ENCODE measurements at places on chromosomes 11 and 22.

DNA sequence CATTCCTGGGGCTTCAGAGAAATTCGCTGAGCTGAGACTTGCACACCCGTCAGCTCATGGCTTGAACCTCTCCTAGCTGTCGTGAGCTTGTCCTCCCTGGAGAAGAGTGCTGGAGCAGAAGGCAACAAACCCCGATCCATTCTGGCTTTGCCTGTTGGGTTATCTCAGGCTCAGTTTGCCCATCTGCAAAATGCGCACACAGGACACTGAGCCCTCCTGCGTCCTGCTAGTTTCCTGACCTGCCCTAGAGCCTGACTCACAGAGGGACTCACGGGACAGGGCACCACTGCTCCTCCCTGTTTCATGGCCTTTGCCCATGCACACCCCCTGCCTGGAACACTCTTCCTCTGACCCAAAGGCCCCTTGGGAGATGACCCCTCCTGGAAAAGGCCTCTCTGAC is 365.0 kb downstream of the MN1 start:
- DNase-seq, result no peak

DNA sequence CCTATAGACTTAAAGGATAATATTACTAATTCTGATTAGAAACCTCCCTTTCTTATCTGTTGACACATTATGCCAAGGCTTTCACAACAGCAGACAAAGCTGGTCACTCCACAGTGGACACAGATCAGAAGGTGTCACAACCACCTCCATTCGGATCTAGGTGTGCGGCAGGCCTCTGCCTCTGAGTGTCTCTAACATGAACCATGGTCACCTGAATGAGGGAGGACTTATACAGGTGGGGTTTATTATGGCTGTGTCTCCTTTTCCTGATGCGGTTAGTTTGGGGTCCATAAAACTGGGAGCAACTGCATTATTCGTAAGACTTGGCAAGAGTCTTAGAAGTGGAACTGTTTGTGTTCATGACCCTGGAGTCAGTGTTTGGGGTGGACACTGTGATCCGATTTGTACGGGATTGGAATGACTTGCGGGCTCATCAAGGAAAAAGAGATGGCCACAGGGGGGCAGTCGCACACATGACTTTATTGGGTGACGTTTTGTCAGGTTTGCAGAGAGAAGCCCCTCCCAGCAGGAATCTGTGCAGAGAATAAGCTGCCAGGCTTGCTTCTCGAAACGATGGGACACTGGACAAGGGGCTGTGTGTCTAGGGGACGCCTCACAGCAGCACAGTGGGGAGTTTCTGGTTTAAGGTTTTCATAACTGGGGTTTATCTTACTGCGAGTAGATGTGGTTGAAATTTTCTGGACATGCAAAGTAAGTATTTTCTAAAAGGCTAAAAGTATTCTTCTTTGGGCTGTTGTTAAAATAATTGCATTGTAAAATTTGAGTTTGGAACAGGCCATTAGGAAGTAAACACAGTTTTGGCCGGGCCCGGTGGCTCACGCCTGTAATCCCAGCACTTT is 90.6 kb downstream of the GAB4 start:
- no peak for DNase-seq

DNA sequence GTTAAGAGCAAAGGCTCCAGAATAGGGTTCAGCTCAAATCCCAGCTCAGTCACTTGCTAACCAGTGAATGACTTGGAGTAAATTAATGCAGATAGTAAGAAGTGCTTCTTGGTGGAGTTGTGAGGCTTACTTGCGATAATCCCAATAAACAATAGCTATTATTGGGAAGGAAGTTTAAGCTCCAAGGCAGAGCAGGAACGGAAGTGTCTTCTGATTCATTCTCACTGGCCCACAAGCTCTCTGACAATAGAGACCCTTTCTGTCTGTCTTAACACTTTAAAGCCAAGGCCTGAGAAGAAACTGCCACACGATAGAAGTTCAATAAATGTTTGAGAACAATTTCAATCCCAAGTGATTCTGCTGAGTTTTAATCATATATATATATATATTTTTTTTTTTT is 155.4 kb downstream of the DBX1 start:
- DNase-seq, result no peak

- DNase-seq, result no peak
Measured at GRCh38 chr22:50030297-50031188, 18.0 kb upstream of the IL17REL start.

- no peak for DNase-seq
Measured at GRCh38 chr11:64851831-64852351, 7.4 kb upstream of the CDC42BPG start.

DNA sequence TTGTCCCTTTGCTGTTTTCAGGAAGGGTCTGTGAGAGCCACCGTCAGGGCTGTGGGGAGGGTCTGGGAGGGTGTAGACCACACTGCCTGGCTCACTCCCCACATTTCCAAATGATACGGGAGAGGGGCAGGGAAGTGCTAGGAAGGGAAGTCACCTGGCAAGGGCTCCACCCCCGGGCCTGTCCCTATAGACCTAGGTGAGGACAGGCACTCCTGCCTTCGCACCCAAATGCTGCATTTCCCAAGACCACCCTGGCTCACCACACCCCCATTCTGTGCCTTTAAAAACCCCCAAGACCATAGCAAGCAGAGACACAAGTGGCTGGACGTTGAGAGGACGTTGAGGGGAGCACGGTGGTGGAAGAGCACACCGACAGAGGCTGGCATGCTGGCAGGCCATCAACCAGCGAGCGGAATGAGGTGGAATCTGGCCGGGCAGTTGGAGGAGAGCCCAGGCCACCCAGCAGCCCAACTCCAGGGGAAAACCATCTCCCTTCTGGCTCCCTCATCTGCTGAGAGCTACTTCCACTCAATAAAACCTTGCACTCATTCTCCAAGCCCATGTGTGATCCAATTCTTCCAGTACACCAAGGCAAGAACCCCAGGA is 45.7 kb downstream of the GNB1L start:
- no peak for DNase-seq

DNA sequence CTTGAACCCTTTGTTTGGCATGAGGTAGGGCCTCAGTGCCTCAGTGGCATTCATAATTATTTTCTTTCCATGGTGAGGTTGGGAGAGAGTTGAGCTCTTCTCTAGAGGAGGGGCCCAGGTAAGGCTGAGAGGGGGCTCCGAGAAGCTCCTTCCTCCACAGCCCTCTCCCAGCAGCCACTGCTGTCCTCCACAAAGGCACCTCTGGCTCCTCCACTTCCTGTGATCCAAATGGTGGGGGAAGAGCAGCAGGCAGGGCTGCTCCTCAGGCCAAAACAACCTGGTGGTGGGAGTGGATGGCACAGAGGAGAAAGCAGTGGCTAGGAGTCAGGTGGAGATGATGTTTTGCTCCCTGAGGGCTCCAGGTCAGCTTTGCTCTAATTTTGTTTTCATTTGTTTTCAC is 13.3 kb downstream of the ROBO4 start:
- DNase-seq, result no peak

GRCh38 chr11:118901494-118902335 is 18.0 kb downstream of the CXCR5 start:
- DNase-seq, result no peak

DNA sequence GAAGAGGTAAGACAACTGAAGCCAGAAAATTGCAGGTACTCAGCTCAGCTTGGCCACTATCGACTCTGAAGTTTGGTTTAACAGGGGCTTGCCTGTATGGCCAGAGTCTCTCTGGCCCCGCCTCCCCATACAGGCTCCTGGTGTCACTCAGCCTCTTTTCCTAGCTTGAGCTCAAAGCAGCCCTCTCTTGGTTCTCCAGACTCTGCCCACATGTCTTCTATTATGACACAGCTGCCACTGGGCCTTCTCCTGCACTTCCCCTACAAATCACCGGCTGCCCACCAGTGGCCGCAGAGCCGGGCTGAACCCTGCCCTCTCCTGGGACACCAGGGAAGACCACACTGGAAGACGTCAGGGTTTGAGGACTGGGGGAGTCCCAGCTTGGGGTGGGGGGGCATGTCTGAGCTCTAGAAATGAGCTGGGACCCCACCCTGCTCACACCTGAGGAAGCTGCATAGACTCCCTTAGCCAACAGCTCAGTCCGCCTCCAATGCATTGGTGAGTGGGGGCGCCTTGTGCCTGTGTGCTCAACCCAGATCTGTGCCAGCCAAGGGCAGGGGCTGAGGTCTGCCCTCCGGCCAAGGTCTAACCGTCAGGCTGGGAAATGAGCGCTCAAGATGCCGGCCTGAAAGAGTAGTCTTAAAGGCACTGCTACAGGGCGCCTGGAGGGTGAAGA is 94.4 kb upstream of the LMO1 start:
- no peak for DNase-seq

GRCh38 chr22:23832226-23833016 is 6.4 kb downstream of the DERL3 start:
- no peak for DNase-seq

DNA sequence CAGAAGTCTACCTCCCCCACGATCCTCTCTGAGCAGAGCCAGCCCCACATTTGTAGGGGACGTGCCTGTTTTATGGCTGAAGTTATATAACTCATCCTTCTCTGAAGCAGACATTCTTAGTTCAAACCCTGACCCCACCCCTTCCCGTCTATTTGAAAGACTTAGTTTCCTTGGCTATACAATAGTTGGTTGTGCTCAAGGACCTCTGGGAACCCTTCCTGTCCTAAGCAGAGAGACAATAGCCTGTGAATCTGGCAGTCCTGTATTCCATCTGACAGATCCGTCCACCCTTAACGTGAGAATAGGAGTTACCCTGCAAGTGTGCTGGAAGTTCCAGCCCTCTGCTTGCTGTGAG is 75.2 kb downstream of the MN1 start:
- no peak for DNase-seq

DNA sequence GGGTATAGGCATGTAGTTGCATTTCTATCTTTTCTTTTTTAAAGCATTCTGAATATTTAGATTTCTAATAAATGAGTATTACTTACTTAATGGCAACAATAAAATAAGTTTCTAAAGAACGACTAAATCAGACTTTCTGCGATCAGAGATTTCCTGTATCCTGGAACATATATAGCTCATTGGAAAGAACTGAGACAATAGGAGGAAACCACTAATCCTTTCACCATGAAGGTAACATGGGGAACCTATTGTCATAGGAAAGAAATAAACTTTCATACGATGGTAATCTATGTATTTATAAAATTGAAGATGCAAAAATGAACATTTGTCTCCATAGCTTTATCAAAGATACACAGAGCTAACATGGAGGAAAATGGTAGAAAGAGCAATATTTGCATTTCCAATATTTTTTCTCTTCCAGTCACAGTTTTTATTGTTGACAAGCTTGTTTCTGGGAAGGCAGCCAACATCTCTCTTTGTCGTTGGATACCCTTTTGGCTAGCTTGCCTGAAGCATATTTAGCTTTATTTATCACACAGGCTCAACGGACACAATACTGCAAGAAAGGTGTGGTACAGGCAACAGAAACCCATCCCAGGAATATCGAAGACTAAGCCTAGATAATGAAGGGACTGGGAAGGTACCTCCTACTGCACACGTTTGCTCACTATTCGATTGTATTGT is 293.3 kb upstream of the MPPED2 start:
- DNase-seq, result no peak

DNA sequence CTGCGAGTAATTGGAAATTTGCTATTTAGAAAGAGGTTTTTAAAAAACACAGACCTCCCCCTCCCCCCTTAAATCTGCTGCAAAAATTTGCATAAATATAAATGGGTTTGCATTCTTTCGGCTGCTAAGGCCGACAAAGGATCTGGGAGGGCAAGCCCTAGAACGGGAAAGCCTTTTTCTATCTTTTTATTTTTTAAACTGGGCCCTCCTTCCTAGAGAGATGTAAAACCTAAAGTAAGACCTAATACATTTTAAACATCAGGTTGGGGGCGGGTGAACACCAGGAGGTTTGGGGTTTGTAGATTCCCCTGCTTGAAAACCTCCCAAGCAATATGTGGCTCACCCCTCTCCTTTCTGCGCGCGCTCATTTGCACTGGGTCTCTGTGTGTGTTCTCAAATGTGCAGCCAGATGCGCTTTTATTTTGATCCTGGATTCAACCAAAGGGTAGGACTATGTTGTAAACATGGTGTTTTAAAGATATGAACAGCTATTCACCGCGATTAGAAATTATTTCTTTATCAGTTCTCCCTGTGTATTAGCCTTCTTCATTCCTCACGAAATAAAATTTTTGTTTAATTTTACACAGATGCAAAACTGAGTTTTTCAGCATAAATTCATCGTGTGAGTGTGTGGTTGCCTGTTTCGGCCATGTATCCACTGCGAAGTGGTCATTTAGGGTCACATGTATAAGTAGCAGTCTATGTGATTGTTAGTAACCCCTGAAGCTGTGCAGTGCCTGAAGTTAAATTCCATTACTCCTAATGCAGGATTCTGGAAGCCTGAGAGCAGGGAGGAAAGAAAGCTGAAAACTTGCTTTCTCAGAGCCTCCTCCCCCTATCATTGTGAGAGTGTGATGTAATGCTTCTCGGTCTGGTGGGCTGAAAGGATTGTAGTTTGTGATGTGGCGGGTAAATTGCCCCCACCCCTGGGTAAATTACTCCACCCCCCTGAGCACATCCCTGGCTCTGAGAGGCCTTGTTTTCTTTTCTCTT is 988 bp downstream of the TNRC6B start:
- no peak for DNase-seq

GRCh38 chr11:78037056-78037455 is 14.0 kb upstream of the KCTD14 start:
- DNase-seq, result no peak

DNA sequence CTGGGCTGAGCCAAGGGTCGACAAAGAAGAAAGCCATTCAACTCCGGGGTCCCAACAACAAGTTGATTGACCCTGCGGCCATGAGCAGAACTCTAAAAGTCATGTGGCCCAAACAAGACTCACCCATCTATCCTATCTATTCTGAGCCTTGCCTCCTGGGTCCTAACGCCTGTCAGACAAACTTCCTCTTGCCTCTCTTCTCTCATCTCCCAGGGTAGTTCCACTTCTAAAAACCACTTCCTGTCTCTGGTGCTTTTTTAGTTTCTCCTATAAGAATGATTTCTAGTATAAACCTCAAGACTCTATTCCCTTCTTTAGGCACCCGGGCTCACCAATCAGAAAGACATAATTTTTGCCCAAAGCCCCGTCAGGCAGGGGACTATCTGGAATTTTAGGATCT is 530.2 kb downstream of the DLG2 start:
- no peak for DNase-seq

DNA sequence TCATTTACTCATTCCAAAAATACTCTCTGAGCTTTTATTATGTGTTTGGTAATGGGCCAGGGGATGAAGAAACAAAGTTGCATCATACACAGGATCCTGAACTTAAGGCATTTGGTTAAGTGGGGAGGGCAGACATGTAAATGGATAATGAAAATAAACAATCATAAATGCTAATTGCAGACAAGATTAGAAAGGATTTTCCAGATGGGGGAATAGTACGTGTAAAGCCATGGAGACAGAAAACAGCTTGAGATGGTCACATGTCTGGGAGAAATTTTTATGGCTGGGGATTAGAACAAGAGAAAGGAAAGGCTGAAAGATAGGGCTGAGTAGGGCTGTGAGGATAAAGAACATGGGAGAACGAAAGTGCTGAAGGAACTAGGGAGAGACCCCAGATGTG is 534.3 kb upstream of the LARGE1 start:
- DNase-seq, result no peak
